Activated T-cell treated with anti-CD3 and anti-CD28 coated beads, Interleukin-2, amount 50 U/mL, for 4 hours (primary cell): ENCODE measurements at places on chromosomes 13 and 19.

GRCh38 chr13:51644654-51645053 is 60.4 kb downstream of the WDFY2 start:
- DNase-seq, result no peak

DNA sequence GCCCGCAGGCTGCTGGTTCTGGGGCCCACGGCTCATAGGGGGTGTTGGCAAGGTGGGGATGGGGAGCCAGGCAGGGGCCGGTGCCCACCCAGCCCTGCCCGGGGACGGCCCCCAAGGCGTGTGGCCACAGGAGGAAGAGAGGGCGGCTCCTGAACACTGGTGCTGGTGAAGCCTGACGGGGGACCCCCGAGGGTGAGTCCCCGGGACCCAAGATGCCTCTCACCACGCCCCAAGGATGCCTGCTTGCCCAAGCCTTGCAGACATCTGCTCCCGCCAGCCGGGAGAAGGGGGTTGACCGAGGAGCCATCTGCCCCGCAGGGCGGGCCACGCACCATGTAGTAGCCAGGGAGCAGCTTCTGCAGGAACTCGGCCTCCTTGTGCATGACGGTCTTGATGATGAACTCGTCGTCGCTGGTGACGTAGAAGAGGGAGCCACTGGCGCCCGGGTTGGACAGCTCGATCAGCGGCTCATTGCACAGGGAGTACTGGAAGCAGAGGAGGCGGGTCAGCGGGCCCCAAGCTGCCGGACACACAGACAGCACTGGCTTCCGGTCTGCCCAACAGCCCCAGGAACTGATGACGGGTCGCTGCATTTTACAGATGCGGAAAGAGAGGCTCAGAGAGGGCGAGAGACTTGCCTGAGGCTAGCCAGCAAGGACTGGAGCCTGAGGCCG is 29.6 kb upstream of the CACTIN start:
- DNase-seq, result no peak

- DNase-seq, result peak; percentile 12
Observed at GRCh38 chr13:31431722-31432137, 232.0 kb downstream of the B3GLCT start.

- no peak for DNase-seq
Observed at GRCh38 chr13:113035213-113035800, 66.3 kb downstream of the MCF2L start.

GRCh38 chr13:93766719-93767118 is 540.1 kb downstream of the GPC6 start:
- DNase-seq, result no peak

DNA sequence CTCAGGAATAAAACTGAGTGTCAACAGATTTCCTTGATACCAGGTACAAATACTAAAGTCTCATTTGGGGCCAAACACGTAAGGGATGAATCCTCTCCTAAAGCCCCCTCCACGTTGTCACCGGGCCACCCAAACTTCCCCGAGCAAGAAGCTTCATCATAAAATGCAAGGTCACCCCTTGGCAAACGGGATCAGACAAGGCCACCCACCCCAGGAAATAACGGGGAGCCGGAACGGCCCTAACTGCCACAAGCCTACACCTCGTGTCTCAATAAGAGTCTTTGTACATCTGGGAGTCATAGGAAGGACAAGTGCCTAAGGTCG is 717 bp downstream of the EEF2 start:
- DNase-seq, result no peak

- DNase-seq, result no peak
Observed at GRCh38 chr13:28001837-28002473, 13.5 kb upstream of the URAD start.

- peak; percentile 75 for DNase-seq
Observed at GRCh38 chr19:48858984-48859710, 9.3 kb downstream of the PLEKHA4 start.

GRCh38 chr19:3269916-3270671 is 45.6 kb downstream of the CELF5 start:
- no peak for DNase-seq

DNA sequence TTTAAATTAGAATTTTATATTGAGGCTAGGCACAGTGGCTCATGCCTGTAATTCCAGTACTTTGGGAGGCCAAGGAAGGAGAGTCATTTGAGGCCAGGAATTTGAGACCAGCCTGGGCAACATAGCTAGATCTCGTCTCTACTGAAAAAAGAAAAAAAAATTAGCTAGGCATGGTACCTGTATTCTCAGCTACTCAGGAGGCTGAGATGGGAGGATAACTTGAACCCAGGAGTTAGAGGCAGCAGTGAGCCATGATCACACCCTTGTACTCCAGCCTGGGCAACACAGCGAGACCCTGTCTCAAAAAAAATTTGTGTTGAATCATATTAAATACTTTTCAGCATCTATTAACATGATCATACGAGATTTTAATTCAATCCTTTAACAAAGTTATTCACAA is 4.9 kb downstream of the PMIS2 start:
- DNase-seq, result no peak

DNA sequence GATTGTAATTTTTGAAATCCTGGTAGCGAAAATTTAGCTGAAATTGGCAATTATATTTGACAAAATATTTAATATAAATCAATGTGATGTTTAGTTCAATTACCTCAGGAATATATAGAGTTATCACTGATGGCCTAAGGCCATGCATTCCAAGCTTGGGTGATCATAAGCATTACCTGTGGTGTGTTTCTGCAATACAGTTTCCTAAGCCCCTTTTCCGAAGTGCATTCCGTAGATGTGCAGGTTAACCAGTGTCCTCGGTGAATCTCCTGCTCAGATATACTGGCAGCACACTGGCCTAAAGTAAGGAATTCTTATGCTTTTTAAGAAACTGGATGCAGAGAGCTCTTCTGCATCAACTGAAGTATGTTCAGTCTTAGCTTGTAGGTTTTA is 35.0 kb downstream of the ITGBL1 start:
- no peak for DNase-seq

- no peak for DNase-seq
Observed at GRCh38 chr13:24263632-24264031, 45.7 kb upstream of the C1QTNF9 start.

DNA sequence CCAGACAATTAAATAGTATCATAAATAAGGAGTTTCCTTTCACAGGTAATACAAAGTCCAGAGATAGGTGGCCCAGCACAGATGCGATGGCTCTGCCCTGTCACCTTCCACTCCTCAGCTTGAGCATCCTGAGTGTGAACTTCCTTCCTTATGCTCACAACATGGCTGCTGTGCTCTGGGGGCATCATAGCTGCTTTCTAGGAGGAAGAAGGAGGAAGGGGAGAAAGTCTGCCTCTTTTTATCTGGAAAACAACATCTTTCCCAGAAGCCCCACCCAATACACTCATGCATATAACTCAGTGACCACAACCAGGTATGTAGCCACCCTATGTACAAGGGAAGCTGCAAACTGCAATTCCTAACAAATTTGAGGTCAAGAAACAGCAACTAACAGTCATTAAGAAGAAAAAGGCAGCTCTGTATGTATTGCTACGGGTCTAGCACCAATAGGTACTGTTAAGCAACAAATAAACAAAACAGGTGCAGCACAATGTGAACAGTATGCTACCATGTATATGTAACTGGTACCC is 201.2 kb upstream of the UBL3 start:
- DNase-seq, result no peak

DNA sequence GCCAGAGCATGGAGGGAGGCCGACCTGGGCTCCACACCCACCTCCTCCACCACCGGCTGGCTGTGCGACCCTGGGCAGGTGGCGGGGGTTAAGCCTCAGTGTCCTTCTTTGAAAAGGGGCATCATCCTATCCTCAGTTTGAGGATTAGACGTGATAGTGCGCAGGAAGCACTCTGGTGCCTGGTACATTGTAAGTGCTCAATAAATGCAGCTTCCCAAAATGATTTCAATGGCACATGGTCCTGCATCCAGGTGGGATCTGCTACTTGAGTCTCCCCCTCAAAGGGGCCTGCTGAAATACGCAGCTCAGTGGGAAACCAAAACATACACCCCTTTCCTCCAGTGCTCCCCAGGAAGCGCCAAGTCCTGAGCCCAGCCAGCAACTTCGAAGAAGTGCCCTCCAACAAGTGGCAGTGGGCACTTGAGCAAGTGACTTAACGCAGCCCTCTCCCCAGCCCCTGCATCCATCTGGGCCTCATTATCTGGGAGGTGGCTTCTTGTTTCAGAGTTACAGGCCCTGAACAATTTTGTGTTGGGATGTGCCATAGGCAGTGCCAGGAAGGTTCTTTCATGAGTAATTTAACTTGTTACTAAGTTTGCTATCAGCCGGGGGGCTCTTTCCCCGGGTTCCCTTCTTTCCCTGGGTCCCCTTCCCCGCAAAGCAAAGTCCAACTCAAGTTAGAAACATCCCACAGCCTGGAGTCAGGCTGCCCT is 17.9 kb downstream of the ACTN4 start:
- no peak for DNase-seq

DNA sequence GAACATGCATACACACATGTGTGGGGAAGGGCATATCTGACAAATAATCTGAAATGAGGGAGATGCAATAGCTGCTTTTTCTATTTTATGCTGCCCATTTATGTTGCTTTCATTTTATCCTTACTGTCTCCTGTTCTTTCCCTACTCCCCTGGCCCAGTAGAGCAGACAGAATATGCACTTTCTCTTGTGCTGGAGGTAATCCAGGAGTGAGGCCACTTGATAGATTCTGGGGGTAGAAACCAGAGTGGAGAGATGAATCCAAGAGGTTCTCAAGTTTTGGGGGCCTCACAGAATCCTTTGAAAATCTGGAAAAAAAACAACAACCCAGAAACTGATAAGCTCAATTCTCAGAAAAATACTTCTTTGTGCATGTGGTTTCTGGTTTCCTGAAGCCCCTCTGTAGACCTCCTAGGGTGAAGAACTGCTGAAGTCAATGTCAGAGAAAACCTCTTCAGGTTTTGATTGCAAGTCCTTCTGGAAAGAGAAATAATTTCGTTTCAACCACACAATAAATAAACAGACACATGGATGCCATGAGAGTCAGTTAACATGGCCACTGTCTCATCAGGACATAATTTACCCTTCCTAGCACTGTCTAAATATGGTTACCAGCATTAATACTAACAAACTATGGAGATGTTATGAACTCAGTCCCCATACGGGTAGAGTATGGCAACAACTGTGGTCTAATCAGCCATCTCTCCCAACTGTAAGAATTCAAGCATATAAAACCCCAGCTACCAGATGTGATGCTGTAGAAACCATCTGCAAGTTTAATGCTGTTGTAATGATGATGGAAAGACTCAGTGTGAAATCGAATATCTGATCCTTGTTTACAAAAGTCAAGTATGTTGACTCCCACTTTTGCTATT is 355.6 kb downstream of the SLC7A1 start:
- DNase-seq, result no peak

- DNase-seq, result no peak
Observed at GRCh38 chr13:44854313-44855060, 134.8 kb downstream of the NUFIP1 start.

GRCh38 chr19:41362143-41362847 is 1.7 kb downstream of the B9D2 start:
- no peak for DNase-seq

- DNase-seq, result no peak
Observed at GRCh38 chr13:50735071-50735470, 108.4 kb downstream of the DLEU7 start.

- no peak for DNase-seq
Observed at GRCh38 chr19:44308011-44308410, 3.2 kb upstream of the ZNF235 start.

DNA sequence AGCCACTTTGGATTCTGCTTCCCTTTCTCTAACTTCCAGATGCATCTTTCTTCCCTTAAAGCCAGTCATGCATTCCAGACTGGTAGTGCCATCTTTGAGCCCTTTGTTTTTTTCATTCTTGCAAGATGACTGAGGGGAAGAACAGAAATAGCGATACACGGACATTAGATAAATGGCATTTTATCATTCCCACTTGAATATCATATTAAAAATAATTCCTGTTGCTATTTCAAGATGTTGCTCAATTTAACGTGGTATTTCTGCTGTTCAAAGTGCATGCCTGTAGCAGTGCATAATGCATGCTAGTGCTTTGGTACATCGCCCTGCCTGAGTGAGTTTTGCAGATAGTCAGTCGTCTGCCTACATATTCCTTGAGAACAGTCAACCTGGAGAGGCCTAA is 140.6 kb upstream of the FRY start:
- DNase-seq, result no peak

GRCh38 chr13:74533226-74533625 is 399.0 kb upstream of the KLF12 start:
- DNase-seq, result no peak

- DNase-seq, result no peak
Observed at GRCh38 chr13:105365831-105366230, 1169.6 kb downstream of the EFNB2 start.

DNA sequence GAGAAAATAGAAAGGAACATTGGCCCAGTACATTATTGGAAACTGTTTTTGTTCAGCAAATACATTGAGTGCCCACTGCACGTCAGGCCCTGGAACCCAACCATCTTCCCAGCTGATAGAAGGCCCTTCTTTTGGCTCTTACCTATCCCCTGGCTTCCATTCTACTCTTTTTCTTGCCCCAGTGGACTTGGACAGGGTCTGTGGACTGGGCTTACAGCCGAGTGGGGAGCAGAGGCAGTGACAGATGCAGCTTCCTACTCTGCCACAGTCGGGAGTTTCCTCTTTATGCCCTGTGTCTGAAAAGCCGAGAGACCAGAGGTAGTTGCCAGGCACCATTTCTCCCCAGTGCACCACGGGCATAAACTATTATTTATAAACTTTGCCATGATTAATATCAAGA is 70.4 kb downstream of the ARHGAP35 start:
- no peak for DNase-seq

- DNase-seq, result no peak
Observed at GRCh38 chr13:31769575-31769974, 30.2 kb downstream of the RXFP2 start.

GRCh38 chr13:34411177-34411576 is 530.9 kb upstream of the NBEA start:
- DNase-seq, result no peak

GRCh38 chr19:58450856-58451357 is 515 bp upstream of the ZNF324B start:
- DNase-seq, result no peak

GRCh38 chr19:29694669-29695627 is 20.1 kb downstream of the C19orf12 start:
- DNase-seq, result peak; percentile 81

DNA sequence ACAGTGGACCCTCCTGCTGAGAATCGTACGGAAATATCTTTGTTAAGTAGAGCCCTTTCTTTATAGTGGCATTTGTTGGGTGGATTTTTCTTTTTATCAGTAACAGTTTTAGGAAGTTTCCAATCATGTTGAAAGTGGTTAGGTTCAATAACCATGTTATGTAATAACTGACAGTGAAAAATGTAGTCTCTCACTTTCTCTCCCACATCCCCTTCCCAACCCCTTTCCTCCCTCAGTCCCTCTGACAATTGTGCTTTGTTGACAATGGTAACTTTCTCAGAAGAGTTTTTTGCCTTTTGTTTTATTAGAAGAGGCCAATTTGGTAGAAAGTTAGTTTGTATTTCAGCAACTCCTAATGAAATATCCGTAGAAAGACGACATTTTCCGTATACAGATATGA is 77.8 kb upstream of the SLAIN1 start:
- DNase-seq, result no peak

GRCh38 chr13:42981317-42981716 is 10.7 kb downstream of the EPSTI1 start:
- no peak for DNase-seq

- no peak for DNase-seq
Observed at GRCh38 chr13:37385248-37385647, 213.3 kb downstream of the POSTN start.
